ENCODE measurements at places on chromosomes 16 and 17.

DNA sequence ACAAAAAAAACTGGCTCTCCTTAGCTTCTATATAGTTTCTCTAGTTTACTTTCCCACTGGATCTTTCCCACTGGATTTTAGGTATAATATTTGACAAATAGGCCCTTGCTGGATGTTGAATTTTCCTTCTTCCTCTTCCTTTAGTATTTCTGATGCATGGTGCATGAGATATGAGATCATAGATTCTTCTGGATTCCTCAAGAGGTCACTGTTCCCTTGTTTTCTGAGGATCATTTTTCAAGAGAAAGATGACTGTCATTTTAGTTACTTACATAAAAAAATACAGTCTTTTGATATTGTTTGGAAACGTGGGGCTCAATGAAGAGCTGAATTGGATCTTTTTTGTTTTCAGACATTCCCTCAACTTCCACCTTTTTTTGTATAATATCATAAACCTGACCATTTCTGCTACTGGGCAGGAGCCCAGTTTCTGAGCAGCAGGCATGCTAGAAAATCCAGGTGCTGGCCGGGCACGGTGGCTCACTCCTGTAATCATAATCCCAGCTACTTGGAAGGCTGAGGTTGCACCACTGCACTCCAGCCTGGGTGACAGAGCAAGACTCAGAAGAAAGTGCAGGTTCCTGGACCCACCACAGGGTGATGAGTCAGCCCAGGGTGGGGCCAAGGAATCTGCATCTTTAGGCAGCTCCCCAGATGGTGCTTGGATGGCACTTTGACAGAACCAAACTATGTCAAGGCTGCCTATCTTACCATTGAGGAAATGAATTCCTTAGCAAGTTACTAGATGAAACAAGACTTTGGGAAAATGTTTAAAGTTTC, 70.3 kb downstream of the SDR42E1 start:
- no peak for DNase-seq

- no peak for DNase-seq
Measured at GRCh38 chr17:6686026-6686425, 27.1 kb downstream of the SLC13A5 start.

- DNase-seq = no peak
Measured at GRCh38 chr16:10601444-10602408, 21.3 kb upstream of the EMP2 start.

DNA sequence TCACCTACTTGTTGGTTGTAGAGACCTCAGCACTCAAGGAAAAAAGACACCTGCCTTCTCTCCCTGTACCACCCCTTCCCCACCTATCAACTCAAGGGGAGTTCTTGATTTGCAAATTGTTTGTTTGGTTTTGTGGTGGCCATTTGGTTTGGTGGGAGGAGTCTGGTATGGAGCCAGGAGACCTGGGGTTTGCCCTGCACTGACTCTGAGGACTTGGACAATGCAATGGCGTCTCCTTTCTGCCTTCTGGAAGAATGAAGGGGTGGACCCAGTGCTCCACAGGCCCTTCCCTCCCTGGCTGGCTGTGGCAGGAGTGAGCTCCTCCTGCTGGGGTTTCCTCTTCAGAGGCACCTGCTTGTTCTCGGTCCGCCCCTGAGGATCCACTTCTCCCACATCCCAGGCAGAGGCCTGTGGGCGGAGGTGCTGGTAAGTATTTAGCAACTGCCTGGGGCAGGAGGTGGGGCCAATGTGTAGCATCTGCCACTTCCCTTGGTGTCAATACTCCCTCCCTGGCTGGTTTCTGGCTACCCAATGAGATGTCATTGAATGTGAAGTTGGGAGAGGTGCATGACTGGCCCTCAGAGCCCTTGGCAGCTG, 164.5 kb downstream of the NTN1 start:
- no peak for DNase-seq

GRCh38 chr16:4147236-4147635, 31.0 kb upstream of the ADCY9 start:
- DNase-seq = no peak

GRCh38 chr17:80471922-80472321, 4.5 kb downstream of the NPTX1 start:
- DNase-seq = no peak

- DNase-seq = no peak
Measured at GRCh38 chr16:56447286-56447685, 3.8 kb downstream of the NUDT21 start.

DNA sequence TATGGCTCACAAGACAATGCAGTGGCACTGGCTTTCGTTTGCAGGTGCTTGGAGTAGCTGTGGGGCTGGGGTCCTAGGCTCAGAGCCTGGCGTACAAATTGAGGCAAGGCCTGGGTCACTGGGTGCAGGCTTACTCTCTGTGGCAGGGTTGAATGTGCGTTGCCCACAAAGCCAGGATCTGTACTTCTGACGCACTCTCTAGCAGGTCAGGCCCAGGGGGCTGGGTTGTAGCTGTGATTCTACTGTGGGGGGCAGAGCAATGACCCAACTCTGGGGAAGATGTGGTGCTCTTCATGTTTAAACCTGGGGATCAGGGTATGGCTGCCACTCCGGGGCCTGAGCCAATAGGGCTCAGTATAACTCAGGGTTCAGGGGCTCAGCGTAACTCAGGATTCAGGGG, 6.4 kb upstream of the PRSS21 start:
- peak; percentile 11 for DNase-seq

DNA sequence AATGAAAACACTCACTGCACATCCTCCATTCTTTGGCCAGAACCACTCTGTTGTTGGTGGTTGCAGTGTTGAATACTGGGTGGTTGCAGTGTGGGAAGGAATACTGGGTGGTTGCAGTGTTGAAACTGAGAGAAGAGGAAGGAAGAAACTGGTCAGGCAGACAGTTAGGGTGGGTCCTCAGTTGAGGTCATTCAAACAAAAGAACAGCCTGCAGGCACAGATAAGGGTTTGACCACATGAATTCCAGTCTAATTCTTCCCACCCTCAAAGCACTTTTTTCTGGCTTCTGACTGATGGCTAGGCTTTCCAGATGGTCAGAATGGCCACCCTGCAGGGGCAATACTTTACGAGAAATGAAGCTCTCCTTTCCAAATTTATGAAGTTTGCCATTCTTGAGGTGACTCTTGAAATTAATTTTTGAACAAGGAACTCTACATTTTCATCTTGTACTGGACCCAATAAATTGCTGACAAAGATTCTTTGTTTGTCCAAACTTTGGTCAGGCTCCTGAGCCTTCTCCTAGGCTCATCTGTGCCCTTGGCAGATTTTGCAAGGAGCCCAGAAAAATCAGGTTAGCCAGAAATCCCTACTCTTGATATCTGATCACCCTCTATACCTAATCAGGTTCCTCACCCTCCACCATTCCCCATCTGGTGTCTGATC, 596.6 kb upstream of the CDH5 start:
- DNase-seq = no peak

- DNase-seq = no peak
Measured at GRCh38 chr16:46898006-46898405, 13.8 kb downstream of the GPT2 start.

DNA sequence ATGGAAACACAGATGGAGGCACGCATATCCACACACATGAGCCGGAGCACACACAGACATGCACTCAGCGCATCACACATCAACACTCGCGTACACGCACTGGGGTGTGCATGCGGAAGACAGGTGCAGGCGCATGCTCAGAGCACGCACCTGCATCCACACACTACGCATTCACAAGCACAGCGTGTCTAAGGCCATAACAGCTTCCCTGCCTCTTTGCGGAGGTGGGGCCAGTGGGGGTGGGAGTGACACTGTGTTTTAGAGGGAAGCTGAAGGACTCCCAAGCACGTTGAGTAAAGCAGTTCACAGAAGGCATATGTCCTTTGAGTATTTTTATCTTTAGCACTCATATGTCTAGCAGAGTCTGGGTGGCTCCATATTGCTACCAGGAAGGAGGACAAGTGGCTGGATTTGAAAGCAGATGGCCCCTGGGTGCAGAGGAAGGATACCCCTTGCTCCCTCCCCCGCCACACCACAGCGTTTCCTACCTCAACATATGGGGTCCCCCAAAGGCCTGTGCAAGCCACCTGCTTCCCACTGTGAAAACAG, 68.6 kb upstream of the TOB1 start:
- DNase-seq = no peak

- no peak for DNase-seq
Measured at GRCh38 chr16:2529061-2529931, 1.9 kb downstream of the CEMP1 start.

- no peak for DNase-seq
Measured at GRCh38 chr17:40777459-40777858, 4.9 kb downstream of the KRT27 start.

- DNase-seq = no peak
Measured at GRCh38 chr16:84239141-84239769, 557 bp downstream of the KCNG4 start.

- peak; percentile 83 for DNase-seq
Measured at GRCh38 chr17:78421534-78422266, 43.3 kb downstream of the PGS1 start.

GRCh38 chr16:23842137-23842600, 6.4 kb downstream of the PRKCB start:
- no peak for DNase-seq

GRCh38 chr17:5446786-5447185, 7.8 kb upstream of the C1QBP start:
- no peak for DNase-seq

DNA sequence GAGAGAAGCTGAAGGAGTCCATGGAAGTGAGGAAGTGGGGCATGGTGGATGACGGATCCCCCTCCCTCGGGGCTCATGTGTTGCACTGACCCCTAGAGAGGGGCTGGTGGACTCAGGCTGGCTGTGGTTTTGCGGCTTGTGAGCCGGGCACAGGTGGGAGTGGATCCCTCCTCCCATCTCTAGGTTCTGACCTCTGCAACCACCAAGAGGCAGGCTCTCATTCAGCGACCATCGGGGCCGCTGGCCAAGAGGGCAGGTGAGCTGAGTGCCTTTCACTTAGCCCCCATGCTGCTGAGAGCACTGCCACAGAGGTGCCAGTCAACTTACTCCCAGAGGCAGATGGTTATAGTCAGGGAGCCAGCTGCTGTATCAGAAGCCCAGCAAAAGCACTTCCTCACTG, 67.3 kb downstream of the SCNN1B start:
- DNase-seq = no peak

GRCh38 chr16:88570691-88571092, 489 bp downstream of the ZC3H18 start:
- no peak for DNase-seq

DNA sequence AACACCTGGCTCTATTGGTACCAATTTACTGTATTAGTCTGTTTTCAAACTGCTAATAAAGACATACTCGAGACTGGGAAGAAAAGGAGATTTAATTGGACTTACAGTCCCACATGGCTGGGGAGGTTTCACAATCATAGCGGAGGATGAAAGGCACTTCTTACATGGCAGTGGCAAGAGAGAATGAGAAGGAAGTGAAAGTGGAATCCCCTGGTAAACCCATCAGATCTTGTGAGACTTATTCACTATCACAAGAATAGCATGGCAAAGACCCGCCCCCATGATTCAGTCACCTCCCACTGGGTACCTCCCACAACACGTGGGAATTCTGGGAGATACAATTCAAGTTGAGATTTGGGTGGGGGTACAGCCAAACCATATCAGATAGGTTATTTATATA, 22.6 kb upstream of the GOSR1 start:
- no peak for DNase-seq

DNA sequence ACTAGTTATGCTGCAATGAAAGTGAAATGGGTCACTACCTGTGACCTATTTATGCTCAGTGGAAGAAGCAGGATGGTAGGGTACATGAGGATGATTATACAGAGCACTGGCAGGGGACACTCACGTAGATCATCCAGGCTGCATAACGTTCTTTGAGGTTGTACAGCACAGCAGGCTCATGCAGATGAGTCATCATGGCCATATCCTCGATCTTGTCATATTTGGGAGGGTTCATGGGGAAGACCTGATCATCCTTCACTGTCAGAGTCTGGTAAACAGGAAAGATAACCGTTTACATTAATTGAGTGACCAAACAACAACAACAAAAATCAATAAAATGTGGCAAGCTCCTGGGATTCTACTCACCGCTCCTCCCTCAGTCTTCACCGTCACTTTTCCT, 2.1 kb downstream of the MYH2 start:
- DNase-seq = no peak

DNA sequence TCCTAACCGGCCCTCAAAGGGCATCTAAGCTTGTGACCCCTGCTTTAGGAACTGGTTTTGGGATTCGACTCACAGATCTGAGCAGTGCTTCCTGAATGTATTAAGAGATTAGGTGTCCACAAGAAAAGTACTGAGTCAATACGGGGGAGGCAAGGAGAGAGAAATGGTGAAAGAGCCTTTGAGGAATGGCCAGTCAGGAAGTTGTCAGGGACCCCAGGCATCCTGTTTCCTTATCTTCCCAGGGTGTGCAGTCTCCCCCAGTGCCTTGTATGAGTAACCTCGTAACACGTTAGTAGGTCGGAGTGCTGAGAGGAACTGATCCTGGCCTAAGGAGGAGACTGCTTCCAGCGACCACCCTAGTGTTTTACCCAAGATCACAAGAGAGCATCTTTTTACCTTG, 16.4 kb upstream of the TMED6 start:
- no peak for DNase-seq

- no peak for DNase-seq
Measured at GRCh38 chr17:29115961-29116803, 64.0 kb downstream of the MYO18A start.

DNA sequence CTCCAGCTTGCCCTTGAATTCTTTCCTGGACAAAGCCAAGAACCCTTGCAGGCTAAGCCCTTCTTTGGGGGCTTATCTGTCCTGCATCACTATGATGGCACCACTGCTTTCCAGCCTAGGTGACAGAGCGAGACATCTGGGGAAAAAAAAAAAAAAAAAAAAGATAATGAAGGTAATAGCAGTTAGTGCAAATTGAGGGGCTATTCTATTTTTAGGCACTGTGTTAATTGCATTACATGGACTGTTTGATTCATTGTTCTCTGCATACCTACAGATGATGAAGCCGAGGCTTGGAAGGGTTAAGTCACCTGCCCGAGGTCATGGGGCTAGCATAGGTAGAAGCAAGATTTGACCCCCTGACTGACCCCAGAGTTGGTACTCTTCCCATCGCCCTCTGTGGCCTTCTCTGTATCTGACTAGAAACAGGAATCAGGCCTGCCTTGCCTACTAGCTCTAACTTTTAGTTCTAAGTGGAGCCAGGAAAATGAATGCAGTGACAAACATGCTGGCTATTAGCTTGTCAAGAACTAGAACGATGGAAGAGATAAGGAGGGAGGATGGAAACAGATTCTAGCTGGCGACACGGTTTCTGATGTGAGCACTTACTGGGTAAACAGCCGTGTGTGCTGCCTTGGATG, 312.1 kb downstream of the SNX29 start:
- no peak for DNase-seq

DNA sequence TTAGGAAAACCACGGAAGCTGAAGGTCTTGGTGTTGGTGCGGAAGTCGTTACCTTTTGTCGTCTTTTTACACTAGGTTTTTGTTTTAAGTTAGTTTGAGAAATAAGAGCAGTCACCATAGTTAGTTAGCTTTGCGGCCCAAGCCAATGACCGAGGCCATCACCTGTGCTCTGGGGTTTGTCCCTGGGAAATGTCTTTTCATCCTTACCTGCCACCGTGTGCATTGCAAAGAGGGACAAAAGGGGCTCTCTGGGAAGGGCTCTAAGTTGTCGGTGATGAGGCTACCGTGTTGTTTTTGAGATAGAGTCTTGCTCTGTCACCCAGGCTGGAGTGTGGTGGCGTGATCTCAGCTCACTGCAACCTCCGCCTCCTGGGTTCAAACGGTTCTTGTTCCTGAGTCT, 49.8 kb downstream of the NDE1 start:
- DNase-seq = no peak

- DNase-seq = peak; percentile 94
Measured at GRCh38 chr17:80101011-80101945, at the start of gene GAA. Gene GAA, plus strand, starts transcription at chr17:80101581. Its CDS starts 3,006 bp downstream, at chr17:80104587.

- no peak for DNase-seq
Measured at GRCh38 chr17:55318081-55318480, 53.3 kb downstream of the HLF start.

Measured in left forelimb (tissue), 1 donor.